ENCODE measurements at places on chromosomes 3 and 15. TPM values are rescaled to one million over a fixed set of nuclear protein-coding genes. Genes with fewer than 3 reads are reported as not detected.

GP9 gene
- not detected for total RNA-seq

TFDP2 gene
- 29.0 TPM for total RNA-seq

RAB27A gene
- 149 TPM for total RNA-seq

C3orf22 gene
- not detected for total RNA-seq

NRROS gene
- 37.5 TPM for total RNA-seq
